Suprapubic skin (tissue), 4 donors: ENCODE measurements at places on chromosomes 5 and 9. TPM values are rescaled to one million over a fixed set of nuclear protein-coding genes. Genes with fewer than 3 reads are reported as not detected.

SNCAIP gene
- 4.9 TPM for total RNA-seq

CYLC2 gene
- not detected for total RNA-seq

MYMK gene
- not detected for total RNA-seq

PDGFRB gene
- 51.4 TPM for total RNA-seq

GFPT2 gene
- 3.4 TPM for total RNA-seq

CTXN3 gene
- total RNA-seq = not detected

EDIL3 gene
- total RNA-seq = 9.4 TPM

CNTLN gene
- 3.0 TPM for total RNA-seq

SLC1A3 gene
- 19.8 TPM for total RNA-seq

SLC36A2 gene
- not detected for total RNA-seq

COMMD10 gene
- 19.9 TPM for total RNA-seq

SLC6A19 gene
- total RNA-seq = 0.23 TPM

OBP2B gene
- total RNA-seq = 11.7 TPM

OLFML2A gene
- 14.6 TPM for total RNA-seq

GRCh38 chr9:33452828-33453271 lies 5.5 kb upstream of the AQP3 start:
- DNase-seq = no peak
- peaks cover 31% of the 10 kb centered on the region for H3K4me1 ChIP-seq
- no peaks in the 10 kb centered on the region for H3K27me3 ChIP-seq
- H3K27ac ChIP-seq = peak overlapping the region; percentile 40
- no peaks in the 10 kb centered on the region for H3K36me3 ChIP-seq
- H3K4me3 ChIP-seq = no peak overlapping the region

DNA sequence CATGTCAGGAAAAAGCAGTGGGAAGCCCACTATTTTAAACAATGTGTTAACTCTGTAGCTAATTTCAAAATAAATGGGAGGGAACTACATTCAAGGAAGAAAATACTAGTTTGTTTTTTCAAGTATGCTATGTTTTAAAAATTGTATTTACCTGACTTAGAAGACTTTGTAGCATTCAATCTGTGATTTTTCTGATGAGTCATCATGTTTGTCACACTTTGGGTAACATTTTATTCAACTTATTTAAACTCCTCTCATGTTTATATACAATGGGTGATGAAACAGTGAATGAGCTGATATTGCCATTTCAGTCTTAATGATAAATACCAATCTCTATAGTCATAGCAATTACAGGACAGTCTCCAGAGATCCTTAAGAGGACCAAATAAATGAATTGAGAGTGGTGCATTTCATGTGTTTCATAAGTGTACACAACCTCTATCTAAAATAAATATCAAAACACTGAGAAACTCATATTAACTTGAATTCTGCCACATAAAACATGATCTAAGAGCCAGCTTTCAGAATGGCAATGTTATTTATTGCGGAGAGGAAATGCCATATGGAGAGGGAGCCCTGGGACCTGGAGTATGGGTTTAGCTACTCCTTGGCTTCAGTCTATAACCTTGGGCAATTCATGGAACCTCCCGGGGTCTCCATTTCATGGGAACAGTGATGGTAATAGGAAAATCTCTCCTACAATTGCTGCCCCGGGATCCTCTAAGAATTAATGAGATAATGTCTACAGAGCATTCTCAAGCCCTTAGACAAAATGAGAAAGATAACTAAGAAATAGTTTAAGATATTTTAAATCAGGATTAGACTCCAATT lies 913.9 kb downstream of the TLE4 start:
- no peak overlapping the region for H3K4me3 ChIP-seq
- no peaks in the 10 kb centered on the region for H3K4me1 ChIP-seq
- no peaks in the 10 kb centered on the region for H3K27me3 ChIP-seq
- DNase-seq = no peak
- no peaks in the 10 kb centered on the region for H3K36me3 ChIP-seq

GRCh38 chr5:136033848-136034247 lies 5.1 kb downstream of the TGFBI start:
- no peaks in the 10 kb centered on the region for H3K36me3 ChIP-seq
- H3K27me3 ChIP-seq = no peaks in the 10 kb centered on the region
- no peak overlapping the region for H3K4me3 ChIP-seq
- peak; percentile 60 for DNase-seq

- H3K36me3 ChIP-seq = no peaks in the 10 kb centered on the region
- DNase-seq = no peak
- H3K27ac ChIP-seq = no peak overlapping the region
- no peak overlapping the region for H3K4me3 ChIP-seq
- no peaks in the 10 kb centered on the region for H3K27me3 ChIP-seq
- peaks cover 5% of the 10 kb centered on the region for H3K4me1 ChIP-seq
Observed at GRCh38 chr5:107619781-107620180, 51.0 kb downstream of the EFNA5 start.

DNA sequence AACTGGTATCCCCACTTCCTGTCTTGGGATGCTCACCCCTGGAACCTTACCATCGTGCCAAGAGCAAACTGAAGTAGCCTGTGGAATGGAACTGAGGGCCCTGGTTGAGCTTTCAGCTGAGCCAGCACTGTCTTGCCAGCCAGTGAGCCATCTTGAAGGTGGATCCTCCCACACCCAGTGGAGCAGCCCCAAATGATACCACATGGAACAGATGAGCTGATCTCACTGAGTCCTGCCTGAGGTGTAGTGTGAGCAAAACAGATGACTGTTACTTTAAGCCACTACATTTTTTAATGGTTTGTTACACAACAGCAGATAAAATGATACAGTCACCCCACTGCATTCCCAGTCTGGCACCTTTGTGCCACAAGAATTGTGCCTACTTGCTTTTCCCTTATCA lies 2.2 kb upstream of the PCYOX1L start:
- H3K36me3 ChIP-seq = peaks cover 37% of the 10 kb centered on the region
- H3K4me1 ChIP-seq = peaks cover 20% of the 10 kb centered on the region
- no peak overlapping the region for H3K27ac ChIP-seq
- no peak overlapping the region for H3K4me3 ChIP-seq
- DNase-seq = no peak
- H3K27me3 ChIP-seq = no peaks in the 10 kb centered on the region

DNA sequence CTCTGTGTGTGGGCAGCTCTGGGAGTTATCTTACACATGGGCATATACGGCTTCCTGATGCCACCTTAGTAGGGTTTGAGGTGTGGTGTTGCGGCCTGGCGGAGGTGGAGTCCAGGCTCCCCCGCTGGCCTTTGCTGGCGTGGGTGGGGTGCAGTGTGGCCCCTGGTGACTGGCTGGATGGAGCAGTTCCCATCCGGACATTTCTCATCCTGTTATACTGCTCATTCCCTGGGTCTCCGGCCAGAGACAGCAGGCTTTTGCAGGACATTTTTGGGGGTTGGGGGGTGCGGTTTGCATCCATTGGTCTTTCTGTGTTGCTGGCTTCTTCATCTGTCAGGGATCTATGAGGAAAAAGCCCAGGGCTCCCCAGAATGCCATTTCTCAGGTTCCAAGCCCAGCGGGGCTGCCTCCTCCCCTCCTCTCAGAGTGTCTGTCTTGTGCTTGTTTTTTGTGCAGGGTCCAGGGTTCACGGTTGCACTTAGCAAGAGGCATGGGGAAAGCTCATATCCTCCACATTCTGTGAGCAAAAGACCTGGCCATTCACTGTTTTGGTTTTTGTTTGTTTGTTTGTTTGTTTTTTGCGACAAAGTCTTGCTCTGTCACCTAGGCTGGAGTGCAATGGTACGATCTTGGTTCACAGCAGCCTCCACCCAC lies 22.3 kb downstream of the NDUFS6 start:
- no peaks in the 10 kb centered on the region for H3K27me3 ChIP-seq
- peak; percentile 68 for DNase-seq
- H3K4me3 ChIP-seq = no peak overlapping the region
- peaks cover 58% of the 10 kb centered on the region for H3K36me3 ChIP-seq

DNA sequence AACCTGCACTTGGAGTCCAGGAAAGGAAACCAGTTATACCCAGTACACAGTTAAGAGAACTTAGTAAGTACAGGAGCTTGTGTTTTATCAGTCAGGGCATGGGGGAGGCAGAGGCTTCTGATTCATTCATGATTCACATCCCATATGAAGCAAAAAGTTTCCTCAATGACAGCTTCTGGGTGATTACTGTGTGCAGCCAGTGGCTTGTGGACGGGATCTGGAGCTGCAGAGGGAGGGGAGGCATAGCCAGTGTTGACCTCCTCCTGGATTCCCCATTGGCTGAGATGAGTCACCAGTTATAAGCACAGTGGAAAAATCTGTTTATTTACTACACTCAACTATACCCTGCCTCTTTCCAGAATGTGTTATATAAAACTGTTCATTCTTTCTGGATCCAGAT lies 17.7 kb downstream of the IL31RA start:
- DNase-seq = no peak
- no peaks in the 10 kb centered on the region for H3K36me3 ChIP-seq
- no peak overlapping the region for H3K27ac ChIP-seq
- no peaks in the 10 kb centered on the region for H3K4me1 ChIP-seq
- H3K27me3 ChIP-seq = no peaks in the 10 kb centered on the region
- no peak overlapping the region for H3K4me3 ChIP-seq

GRCh38 chr9:138044485-138045383 lies 167.2 kb downstream of the CACNA1B start:
- no peaks in the 10 kb centered on the region for H3K36me3 ChIP-seq
- no peak overlapping the region for H3K27ac ChIP-seq
- H3K4me1 ChIP-seq = no peaks in the 10 kb centered on the region
- peak; percentile 49 for DNase-seq

DNA sequence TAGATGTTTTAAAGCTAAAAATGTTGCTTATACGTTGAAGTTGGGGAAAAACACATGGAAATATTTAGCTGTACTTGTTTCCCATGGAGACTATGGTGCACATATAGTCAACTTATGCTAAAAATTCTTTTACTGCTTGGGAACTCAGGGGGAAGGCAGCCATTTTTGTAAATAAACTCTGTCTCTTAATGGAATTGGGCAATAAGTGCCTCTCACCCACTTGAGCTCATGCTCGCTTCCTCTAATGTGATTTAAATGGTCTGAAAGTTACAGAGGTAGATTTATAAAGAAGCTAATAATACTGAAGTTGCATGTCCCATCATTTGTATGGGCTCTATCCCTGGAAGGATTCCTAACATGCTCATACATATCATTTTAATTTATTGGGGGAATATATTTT lies 523.8 kb downstream of the RASEF start:
- no peak for DNase-seq
- no peaks in the 10 kb centered on the region for H3K36me3 ChIP-seq
- H3K4me1 ChIP-seq = peaks cover 3% of the 10 kb centered on the region
- no peak overlapping the region for H3K27ac ChIP-seq
- no peak overlapping the region for H3K4me3 ChIP-seq

DNA sequence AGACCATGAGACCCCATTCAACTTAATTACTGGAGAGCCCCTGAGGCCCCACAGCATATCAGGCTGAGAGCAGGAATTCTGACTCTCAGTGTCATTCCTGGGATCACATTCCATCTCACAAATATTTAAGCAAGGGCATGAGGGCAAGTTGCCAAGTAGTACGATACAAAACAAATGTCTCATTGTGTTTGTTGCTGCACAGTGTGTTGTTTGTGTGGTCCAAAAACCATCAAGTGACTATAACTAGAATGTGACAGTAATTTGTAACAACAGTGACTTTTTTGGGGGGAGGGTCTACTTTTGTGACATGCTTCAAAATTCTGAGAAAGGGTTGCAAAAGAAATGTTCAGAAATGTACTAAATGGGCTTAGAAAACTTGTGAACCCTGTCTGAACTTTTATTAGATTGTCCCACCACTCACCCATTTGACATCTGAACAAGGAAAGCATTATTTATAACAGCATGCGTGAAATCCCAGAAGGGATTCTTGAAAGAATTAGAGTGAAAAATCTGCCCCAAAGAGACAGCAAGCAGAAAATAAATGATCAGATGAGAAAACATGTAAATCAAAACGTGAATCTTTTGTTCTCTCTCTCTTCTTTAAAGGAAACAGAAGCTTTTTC lies 347.0 kb downstream of the NTRK2 start:
- DNase-seq = no peak
- no peak overlapping the region for H3K27ac ChIP-seq
- no peaks in the 10 kb centered on the region for H3K27me3 ChIP-seq
- H3K4me3 ChIP-seq = no peak overlapping the region

DNA sequence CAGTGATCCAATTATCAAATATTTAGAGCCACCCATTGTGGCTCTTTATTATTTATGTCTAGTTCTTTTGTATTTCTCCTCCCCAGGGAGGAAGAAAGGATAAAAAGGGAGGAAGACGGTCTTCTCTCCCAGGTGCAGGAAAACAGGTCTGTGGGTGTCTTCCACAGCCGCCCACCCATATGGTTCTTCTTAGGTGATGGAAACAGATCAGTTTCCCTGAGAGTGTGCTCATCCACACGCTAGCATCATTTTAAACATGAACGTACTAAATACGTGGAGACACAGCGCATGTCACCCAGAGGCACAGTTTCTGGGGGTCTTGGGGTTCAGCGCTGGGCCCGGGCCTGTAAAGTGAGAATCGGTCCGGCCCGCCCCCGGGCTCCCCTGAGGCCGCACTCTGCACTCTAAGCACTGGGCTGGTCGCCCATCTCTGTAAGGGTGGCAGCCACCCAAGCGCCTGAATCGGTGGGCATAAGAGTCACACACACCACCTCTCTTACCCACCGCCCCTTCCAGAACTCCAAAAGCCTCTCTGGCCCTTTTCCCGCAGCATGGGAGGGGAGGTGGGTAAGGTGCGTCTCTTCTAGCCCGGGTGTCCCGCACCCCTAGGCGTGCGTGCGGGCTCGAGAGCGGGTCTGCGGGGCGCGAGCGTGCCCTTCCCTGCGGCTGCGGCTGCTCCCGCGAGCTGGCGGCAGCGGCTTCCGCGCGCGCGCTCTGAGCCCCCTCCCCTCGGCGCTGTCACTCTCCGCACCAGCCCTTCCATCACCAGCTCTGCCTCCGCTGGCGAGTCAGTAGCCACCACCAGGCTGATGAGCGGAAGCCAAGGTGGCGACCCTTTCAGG lies 1.3 kb downstream of the PTCH1 start:
- no peak for DNase-seq
- H3K4me1 ChIP-seq = peaks cover 31% of the 10 kb centered on the region
- peak overlapping the region; percentile 55 for H3K4me3 ChIP-seq

- H3K36me3 ChIP-seq = peaks cover under 1% of the 10 kb centered on the region
- peak overlapping the region; percentile 79 for H3K4me3 ChIP-seq
- peaks cover 22% of the 10 kb centered on the region for H3K4me1 ChIP-seq
Observed at GRCh38 chr9:21803649-21804048, 1.2 kb downstream of the MTAP start.

GRCh38 chr9:93005876-93006275 lies 52.6 kb upstream of the SUSD3 start:
- H3K36me3 ChIP-seq = no peaks in the 10 kb centered on the region
- no peak overlapping the region for H3K4me3 ChIP-seq
- peaks cover 8% of the 10 kb centered on the region for H3K4me1 ChIP-seq
- no peak for DNase-seq

GRCh38 chr5:60514152-60514551 lies 185.8 kb downstream of the DEPDC1B start:
- no peaks in the 10 kb centered on the region for H3K27me3 ChIP-seq
- no peaks in the 10 kb centered on the region for H3K36me3 ChIP-seq
- DNase-seq = no peak
- H3K4me3 ChIP-seq = no peak overlapping the region
- H3K27ac ChIP-seq = no peak overlapping the region
- H3K4me1 ChIP-seq = no peaks in the 10 kb centered on the region

DNA sequence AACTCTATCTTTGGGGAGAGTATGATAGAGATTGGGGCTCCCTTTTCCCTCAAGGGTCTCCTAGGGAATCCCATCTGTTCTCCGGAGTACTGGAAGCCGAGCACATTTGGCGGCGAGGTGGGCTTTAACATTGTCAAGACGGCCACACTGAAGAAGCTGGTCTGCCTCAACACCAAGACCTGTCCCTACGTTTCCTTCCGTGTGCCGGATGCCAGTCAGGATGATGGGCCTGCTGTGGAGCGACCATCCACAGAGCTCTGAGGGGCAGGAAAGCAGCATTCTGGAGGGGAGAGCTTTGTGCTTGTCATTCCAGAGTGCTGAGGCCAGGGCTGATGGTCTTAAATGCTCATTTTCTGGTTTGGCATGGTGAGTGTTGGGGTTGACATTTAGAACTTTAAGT lies 21.5 kb downstream of the PTGS1 start:
- no peak for DNase-seq
- no peak overlapping the region for H3K4me3 ChIP-seq
- H3K27me3 ChIP-seq = no peaks in the 10 kb centered on the region
- H3K36me3 ChIP-seq = no peaks in the 10 kb centered on the region
